CD4-positive, CD25-positive, alpha-beta regulatory T cell (primary cell): ENCODE measurements at places on chromosomes 3 and 15. TPM values are rescaled to one million over a fixed set of nuclear protein-coding genes. Genes with fewer than 3 reads are reported as not detected.

Gene ACKR4
- 0.27 TPM for total RNA-seq

DNA sequence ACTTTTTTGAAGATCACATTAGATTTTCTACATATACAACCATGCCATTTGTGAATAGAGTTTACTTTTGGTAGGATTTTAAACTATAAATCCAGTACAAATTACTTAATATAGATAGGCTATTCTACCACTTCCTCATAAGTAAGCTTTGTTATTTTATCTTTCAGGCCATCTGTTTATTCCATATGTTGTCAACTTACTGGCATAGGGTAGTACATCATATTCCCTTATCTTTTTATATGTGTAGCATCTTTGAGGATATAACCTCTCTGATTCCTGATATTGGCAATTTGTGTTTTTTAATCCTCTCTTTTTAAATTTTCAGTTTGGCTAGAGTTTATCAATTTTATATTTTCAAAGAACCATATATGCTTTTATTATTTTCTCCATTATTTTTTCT, 515.4 kb downstream of the DIPK2A start:
- DNase-seq: no peak

Gene FGD5
- total RNA-seq: 0.79 TPM

- no peak for DNase-seq
Measured at GRCh38 chr3:151581035-151581434, 120.2 kb upstream of the IGSF10 start.

Gene BNC1
- not detected for total RNA-seq

- no peak for DNase-seq
Measured at GRCh38 chr3:132554437-132554836, 42.6 kb upstream of the ACKR4 start.

DNA sequence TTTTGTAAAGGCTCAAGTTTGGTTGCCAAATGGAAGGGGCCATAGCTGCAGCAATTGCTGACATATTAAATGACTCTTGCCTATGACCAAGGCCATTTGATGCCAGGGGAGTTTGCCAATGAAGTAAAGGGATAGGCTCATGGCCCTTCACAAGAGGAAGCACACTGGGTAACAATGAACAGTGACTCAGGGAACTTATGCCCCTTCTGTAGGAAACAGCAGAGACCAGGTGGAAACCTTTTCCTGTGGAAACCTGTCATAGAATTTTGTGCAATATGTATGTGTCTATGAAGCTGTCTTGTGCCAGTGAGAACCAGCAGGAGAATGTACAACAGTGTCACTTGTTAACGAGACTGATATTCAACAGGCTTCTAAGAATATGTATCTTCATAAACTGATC, 25.4 kb upstream of the AVEN start:
- DNase-seq: no peak

DNA sequence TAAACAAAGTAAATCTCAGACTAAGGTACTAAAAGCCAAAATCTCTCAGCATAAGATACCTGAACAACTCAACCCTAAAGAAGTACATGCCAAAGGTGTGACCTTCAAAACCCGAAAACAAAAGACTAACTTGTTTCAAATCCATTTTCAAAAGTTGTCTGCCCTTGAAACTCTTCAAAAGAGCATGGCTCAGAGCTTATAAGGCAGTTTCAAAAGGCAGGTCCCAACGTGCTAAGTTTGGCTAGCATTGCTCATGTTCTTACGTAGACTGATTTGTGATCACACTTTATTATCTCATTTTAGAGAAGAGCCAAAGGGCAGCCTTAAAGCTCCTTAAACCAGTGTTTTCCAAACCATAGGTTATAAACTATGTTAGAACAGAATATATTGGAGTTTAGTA, 112.2 kb downstream of the FEZF2 start:
- DNase-seq: no peak

DNA sequence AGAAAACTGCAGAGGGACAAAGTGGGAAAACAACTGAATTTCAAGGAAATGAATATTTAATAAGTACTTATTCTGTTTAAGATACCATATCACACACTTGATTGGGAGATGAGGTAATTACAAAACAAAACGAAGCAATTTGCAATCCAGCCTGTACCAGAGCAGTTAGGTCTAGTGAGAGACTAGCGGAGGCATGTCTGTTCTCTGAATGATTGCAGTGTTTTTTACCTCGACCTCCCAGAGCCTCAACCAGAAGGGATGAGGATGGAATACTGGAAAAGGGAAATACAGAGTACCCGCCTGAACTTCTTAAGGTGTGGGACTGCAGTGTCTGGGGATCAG, 59.5 kb downstream of the PIK3CB start:
- DNase-seq: no peak

GRCh38 chr15:41499109-41499851, 5.6 kb downstream of the ITPKA start:
- no peak for DNase-seq

Gene LEO1
- 12.5 TPM for total RNA-seq

DNA sequence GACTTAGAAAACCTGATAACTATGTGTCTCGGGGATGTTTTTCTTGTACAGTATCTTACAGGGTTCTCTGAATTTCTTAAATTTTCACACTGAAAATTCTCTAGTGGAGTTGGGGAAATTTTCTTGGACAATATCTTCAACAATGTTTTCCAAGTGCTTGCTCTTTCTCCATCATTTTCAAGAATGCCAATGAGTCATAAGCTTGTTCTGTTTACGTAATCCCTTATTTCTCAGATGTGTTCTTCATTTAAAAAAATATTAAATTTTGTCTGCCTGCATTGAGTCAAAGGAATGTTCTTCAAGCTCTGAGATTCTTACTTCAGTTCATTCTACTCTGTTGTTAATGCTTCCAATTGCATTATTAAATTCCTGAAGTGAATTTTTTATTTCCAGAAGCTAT, 21.9 kb upstream of the PLSCR2 start:
- DNase-seq: no peak

Gene CADM2
- total RNA-seq: not detected

- no peak for DNase-seq
Measured at GRCh38 chr15:85831415-85832113, 36.8 kb upstream of the KLHL25 start.

DNA sequence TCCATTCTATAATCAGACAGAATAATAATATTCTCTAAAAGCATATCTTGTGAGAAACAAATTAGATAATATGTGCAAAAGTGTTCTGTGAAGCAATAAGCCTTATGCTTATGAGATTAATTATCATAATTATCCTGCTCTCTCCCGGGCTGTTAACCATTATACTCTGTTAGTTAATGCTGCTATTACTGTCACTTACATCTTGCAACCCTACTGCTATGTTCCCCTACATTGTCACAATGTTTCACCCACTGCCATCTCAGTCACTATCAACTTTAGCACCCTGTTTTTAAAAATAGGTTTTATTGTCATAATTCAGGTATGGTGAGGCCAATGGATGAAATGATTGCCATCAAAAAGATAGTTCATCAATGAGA, 15.2 kb upstream of the KLHL24 start:
- no peak for DNase-seq

DNA sequence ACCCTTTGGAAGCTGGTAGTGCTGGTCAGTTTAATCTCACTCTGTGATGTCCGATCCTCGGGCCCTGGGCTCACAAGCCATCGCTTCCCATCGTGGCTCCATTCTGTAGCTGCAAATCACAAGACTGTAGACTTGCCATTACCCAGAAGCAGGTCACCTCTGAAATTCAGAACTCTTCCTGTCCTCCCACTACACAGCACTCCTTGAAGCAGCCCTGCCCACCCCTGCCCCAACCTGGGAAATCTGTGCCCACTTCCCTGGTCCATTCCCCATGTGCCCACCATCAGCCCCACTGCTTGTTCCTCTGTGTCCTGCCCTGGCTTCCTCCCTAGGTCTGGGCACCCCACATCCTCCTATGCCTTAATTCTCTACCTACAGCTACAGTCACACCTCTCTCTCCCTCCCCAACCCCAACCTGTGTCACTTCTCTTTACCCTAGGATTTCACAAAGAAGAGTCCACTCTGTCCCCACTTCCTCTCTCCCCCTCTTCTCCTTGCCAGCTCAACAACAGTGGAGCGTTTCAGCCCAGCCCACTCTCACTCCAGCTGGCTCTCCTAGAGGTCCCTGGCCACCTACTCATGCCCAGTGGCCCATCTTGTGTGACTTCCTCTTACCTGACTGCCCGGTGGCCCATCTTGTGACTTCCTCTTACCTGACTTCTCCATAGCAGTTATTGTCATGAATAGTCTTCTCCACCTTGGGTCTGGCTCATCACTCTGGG, 8.3 kb downstream of the ZNF710 start:
- no peak for DNase-seq

GRCh38 chr15:56095406-56095805, 102.0 kb upstream of the NEDD4 start:
- no peak for DNase-seq

Gene PLA2G4D
- not detected for total RNA-seq

Gene THSD4
- total RNA-seq: not detected

DNA sequence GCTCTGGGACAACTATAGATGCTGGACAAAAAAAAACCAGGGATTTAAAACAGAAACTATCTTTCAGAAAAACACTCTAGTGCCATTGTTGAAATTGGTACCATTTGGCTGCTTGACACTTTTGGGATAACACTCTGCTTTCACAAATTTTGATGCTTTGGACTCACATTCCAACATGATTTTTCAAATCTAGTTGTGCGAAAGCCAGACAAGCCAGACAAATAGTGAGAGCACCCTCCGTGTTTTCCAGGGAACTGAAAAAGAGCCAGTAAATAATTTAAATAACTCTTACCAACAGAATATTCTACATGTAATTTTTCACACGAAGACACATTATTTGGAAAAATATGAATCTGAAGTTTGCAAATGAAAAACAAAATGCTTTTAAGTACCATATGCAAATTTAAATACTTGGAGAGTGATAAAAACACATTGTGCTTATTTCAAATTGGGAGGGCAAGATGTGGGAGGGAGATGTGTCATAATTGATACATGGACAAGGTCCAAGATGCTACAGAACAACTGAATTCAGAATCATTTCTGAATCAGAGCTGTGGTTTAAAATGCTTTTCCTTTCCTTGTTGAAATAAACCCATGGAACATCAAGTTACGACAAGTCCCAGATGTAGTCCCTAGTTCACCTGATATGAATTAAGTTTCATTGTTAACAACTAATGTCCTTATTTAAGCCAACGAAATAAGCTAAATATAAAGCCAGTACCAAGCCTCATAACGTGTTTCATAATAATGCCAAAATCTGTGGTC, 144.2 kb upstream of the SOX2 start:
- DNase-seq: no peak

GRCh38 chr15:78916088-78916487, 28.8 kb downstream of the CTSH start:
- no peak for DNase-seq

GRCh38 chr3:44289882-44290462, 48.3 kb downstream of the TOPAZ1 start:
- no peak for DNase-seq
